ENCODE measurements at places on chromosomes 11 and 22.

DNA sequence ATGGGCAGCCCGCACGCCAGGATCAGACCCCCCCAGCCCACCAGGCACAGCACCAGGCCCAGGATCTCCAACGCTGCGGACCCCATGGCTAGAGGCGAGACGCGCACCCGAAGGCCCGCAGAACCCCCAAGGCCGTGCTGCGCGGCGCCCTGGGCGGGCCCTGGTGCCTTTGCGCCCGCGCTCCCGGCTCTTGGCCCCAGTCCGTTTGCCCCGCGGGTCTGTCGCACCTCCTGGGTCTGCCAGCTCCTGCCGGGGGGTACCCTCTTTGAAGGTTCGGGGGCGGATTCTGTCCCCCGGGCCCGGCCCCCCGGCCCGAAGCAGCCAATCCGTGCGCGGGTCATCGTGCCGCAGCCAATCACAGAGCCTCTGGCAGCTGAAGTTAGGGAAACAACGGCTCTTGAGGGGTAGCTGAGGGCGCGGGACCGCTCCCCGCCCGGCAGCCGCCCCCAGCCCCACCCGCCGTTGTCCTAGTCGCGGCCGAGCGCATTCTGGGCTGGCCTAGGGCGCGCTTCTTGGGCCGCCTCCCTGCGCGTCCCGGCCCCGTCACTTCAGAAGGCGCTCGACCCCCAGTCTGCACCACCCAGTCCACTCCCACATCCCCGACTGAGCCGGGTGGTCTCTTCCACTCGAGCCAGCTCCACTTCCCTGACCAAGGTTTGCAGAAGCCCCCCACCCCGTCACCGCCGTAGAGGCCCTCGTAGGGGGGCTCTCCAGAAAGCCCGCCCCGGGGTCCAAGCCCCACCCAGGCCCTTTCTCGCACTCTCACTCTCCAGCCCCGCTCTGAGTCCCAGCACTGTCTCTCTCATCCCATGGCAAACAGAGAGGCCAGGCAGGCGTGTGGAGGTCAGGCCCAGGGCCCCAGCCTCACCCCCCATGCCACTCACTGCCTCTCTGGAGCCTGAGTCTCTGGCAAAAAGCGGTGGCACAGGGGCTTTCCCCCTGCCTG, at the start of gene CLDN5:
TSS of gene CLDN5 (minus strand) at position 241 of the 946 bp plus-strand sequence. CDS start at position 86, 155 bp downstream.
- no peak for DNase-seq

DNA sequence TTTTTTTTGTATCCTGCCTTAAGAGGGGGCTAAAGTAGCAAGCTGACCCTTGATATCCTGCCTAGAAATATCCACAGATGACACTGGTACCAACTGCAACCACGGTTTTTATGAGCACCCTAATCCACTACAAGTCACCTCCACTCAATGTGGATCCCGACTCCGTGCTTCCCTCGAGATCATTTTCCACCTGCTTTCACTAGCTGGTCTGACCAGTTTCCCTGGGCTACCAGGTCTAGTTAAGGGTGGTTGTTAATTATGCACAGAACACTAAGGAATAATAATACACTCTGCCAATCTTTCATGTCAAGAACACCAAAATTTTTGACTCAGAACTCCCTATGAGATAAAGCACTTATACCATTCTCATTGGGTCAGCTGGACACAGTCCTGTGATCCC, 82.3 kb downstream of the ABTB2 start:
- DNase-seq: no peak

- no peak for DNase-seq
Measured at GRCh38 chr11:66221726-66222236, 46.7 kb upstream of the RAB1B start.

DNA sequence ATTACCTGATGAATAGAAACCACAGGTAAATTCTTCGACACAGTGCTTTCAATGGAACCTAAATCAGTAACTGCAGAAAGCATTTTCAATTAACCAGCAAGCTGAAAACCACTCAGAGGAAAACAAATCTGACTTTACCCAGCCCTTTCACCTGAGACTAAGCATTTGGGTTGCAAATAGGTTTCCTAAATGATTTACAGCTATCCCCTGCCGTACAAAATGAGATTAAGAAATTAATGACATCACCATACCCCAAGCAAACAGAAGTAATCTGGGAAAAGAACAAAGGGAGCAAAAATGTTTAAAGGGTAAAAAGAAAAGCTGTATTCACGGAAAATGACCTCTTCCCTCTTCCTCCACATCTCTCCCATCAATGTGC, 584 bp downstream of the NOX4 start:
- DNase-seq: no peak

- no peak for DNase-seq
Measured at GRCh38 chr11:112211536-112211935, 14.7 kb upstream of the PTS start.

DNA sequence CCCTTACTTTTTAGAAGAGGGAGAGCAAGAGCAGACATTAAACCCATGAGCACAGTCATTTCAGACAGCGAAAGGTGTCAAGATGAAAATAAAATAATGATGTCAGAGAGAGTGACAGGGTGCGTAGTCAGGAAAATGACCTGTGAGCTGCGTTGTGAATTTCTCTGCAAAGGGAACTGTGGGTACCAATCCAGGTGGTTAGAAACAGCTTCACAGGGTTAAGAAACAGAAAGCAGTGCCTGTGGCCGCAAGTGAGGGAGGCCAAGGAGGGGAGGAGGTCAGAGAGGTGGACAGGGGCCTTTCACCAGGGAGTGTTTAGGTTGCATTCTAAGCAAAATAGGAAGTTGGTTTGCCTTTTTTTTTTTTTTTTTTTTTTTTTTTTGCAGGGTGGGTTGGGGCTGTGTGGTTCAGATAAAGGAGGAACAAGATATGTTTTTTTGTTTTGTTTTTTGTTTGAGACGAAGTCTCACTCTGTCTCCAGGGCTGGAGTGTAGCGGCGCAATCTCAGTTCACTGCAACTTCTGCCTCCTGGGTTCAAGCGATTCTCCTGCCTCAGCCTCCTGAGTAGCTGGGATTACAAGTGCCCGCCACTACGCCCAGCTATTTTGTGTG, 7.9 kb downstream of the TIGD3 start:
- no peak for DNase-seq

Data from mammary epithelial cell (primary cell).